ENCODE measurements at places on chromosomes 5 and 9. TPM values are rescaled to one million over a fixed set of nuclear protein-coding genes. Genes with fewer than 3 reads are reported as not detected.

DNA sequence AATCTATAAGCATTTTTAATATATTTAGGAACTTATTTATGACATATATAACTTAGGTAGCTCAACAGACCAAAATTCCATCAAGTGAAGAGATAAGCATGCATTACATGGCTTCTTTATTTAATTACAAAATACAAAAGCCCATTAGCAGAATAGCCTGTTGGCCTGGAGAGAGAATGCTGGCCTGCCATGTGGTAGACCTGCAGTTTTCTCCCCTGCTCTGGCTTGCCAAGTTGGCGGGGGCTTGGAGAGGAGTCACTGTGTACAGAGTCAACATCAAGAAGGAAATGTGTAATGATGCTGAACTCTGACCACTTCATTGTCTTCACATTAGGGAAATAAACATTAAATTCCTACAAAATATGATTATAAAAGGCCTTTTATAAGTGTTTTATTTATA is 69.8 kb upstream of the CNTLN start:
- no peak for DNase-seq

- no peak for DNase-seq
These were observed 91.8 kb upstream of the GPR151 start for GRCh38 chr5:146607659-146608332.

The TSSK1B gene
- total RNA-seq, result 0.10 TPM

- no peak for DNase-seq
These were observed 507.7 kb upstream of the PTGER4 start for GRCh38 chr5:40171971-40172370.

The PHF24 gene
- total RNA-seq, result 0.30 TPM

The TMEM215 gene
- not detected for total RNA-seq

GRCh38 chr9:133589454-133590227 is 19.5 kb downstream of the FAM163B start:
- DNase-seq, result no peak

The FBLL1 gene
- total RNA-seq, result 2.4 TPM

The WNT8A gene
- total RNA-seq, result not detected

DNA sequence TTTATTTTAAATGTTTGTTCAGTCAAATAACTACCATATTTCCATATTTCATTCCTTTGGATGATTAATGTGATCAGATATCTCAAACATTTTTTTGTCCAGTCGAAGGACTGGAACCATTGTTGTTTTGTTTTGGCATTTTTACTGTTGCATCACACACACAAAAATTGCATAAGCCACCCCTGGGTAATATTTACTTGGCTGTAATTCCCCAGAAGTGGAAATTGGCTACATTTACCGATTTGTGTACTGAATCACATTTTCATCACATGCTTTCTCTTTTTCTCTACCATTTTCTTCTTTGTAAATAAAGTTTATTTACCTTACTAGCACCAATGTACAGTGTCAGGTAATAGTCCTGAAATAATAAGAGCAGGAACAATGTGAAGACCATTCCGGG is 1729.7 kb upstream of the WWC1 start:
- DNase-seq, result no peak

The SLC38A9 gene
- total RNA-seq, result 20.7 TPM
